Neural progenitor cell (in vitro differentiated cells): ENCODE measurements at places on chromosomes 7 and 10. TPM values are rescaled to one million over a fixed set of nuclear protein-coding genes. Genes with fewer than 3 reads are reported as not detected.

GRCh38 chr7:34846976-34847375 is 189.0 kb downstream of the NPSR1 start:
- H3K4me3 ChIP-seq = no peak overlapping the region
- DNase-seq = no peak
- peaks cover 23% of the 10 kb centered on the region for H3K4me1 ChIP-seq
- H3K27ac ChIP-seq = no peak overlapping the region

Gene GIMAP1
- total RNA-seq = not detected in 2 replicates

- H3K4me3 ChIP-seq = no peak overlapping the region
- no peaks in the 10 kb centered on the region for H3K36me3 ChIP-seq
- no peak overlapping the region for H3K27ac ChIP-seq
- no peaks in the 10 kb centered on the region for H3K27me3 ChIP-seq
- no peaks in the 10 kb centered on the region for H3K4me1 ChIP-seq
Measured at GRCh38 chr10:33955676-33956075, 621.2 kb upstream of the NRP1 start.

Gene COL17A1
- 1.5 and 2.3 TPM in 2 replicates for total RNA-seq

GRCh38 chr7:98211221-98211675 is at the start of gene BHLHA15:
TSS of gene BHLHA15 (plus strand) at chr7:98211439. CDS start at chr7:98212310, 871 bp downstream.
- H3K36me3 ChIP-seq = no peaks in the 10 kb centered on the region
- H3K4me3 ChIP-seq = peak within 1 kb of the TSS; percentile 45
- peak; percentile 72 for DNase-seq
- no peak within 1 kb of the TSS for H3K27ac ChIP-seq

DNA sequence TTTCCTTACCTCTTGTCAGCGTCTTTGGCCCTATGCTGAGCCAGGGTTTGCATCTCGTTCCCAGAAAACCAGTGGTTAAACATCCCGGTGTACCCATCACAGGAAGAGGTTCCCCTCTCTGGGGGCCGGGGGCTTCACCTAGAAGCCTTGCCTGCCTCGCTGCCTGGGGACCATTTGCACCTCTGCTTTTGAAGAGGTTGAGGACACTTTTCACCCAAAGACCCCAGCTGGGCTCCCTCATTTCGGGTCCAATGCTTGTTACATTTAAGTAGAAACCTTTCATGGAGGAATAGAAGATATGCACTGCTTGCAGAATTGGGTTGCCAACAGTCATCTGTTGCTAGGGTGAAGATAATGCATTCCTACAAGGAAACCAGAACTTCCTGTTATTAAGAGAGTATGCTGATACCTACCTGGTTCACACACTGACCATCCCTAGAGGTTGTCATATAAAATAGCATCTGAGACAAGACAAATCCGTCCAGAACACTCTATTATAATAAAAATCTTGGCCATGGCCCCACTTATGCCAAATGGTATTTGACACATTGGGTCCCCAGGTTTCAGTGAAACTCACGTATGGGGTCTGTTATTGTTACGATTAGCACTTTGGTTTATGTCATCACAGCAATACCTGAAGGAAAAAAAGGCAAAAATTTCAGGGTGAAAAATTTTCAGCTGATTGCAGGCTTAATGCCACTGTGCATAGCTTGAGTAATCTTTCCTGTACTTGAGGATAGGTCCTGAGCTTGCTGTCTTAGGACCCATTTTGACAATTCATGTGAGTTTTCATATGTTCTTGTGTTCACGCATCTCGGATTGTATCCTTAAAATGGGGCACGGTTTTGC is 917 bp downstream of the ZNF365 start:
- no peak overlapping the region for H3K27ac ChIP-seq
- no peak for DNase-seq
- peaks cover 44% of the 10 kb centered on the region for H3K27me3 ChIP-seq
- no peaks in the 10 kb centered on the region for H3K4me1 ChIP-seq
- H3K36me3 ChIP-seq = no peaks in the 10 kb centered on the region
- H3K4me3 ChIP-seq = peak overlapping the region; percentile 64

Gene CYP2C18
- total RNA-seq = 0.15 TPM in 1 of 2 replicates, not detected in the other

Gene RPS24
- total RNA-seq = 3,232 and 5,646 TPM in 2 replicates

GRCh38 chr7:71535616-71536015 is 403.7 kb downstream of the GALNT17 start:
- no peaks in the 10 kb centered on the region for H3K27me3 ChIP-seq
- H3K4me1 ChIP-seq = no peaks in the 10 kb centered on the region
- no peak for DNase-seq
- no peaks in the 10 kb centered on the region for H3K36me3 ChIP-seq

Gene PLEKHS1
- total RNA-seq = not detected in 2 replicates

DNA sequence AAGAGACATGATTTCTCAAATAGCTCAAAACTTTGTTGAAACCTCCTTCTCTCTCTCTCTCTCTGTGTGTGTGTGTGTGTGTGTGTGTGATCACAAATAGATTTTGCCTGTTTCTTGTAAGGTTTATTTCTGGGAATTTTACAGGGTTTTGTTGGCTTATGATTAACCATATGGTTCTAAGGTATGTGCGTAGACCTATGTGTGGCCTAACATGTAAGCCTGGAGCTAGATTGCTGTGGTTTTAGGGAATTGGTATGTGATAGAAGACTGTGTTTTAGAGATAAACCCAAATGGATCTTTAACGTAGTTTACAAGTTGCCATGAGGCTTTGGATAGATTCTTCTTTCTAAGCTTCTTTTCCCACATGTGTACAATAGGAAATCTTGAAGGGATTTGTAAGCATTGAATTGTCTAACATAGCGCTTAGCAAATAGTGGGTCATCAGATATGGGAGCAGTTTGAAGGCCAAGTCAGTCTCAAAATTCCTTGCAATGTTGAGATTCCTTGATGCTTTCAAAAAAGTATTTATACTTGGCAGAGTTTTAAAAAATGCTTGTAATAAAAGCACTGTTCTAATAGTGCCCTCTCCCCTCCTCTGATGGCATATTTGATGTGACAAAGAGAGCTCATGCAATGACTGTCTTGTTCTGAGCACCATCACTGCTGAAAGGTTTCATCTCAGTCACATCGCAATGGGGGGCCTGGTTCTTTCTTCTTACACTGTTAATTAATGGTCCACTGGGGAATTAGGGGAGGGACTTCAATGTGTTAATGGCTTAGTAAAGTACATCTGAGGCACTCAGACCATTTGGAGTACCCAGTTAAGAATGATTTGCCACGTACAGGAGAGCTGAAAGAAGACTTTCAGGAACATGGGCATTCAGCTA is 118.2 kb downstream of the SNX10 start:
- H3K27me3 ChIP-seq = no peaks in the 10 kb centered on the region
- peaks cover 9% of the 10 kb centered on the region for H3K4me1 ChIP-seq
- no peak overlapping the region for H3K27ac ChIP-seq
- H3K4me3 ChIP-seq = no peak overlapping the region
